ENCODE measurements at places on chromosomes 2 and 18. TPM values are rescaled to one million over a fixed set of nuclear protein-coding genes. Genes with fewer than 3 reads are reported as not detected.

DNA sequence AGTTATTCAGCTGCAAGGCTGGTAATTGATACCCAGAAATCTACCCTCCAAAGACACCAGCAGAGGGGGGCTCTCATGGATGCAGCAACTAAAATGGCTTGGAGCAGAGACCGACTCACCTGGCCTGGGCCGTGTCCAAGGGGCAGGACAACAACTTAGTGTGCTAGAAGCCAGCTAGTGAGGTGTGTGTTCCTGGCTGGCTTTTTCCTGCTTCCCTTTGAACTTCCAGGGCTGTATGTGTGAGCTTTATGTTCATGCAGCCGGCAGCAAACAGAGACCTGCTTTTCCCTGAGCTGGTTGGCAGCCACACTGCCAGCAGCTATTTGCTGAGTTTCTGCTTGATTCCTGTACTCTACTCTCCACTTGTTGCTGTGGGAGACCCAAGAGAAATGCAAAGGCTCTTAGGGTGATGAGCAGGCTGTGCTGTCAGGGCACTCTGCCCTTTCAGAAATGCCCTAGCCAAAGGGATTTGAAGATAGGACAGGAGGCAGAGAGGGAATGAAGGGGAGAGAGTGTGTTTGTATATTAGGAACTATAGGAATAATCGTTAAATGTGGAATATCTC lies 23.7 kb upstream of the GRP start:
- DNase-seq = no peak

GRCh38 chr18:54878159-54878622 lies 49.9 kb downstream of the RAB27B start:
- DNase-seq = no peak

DNA sequence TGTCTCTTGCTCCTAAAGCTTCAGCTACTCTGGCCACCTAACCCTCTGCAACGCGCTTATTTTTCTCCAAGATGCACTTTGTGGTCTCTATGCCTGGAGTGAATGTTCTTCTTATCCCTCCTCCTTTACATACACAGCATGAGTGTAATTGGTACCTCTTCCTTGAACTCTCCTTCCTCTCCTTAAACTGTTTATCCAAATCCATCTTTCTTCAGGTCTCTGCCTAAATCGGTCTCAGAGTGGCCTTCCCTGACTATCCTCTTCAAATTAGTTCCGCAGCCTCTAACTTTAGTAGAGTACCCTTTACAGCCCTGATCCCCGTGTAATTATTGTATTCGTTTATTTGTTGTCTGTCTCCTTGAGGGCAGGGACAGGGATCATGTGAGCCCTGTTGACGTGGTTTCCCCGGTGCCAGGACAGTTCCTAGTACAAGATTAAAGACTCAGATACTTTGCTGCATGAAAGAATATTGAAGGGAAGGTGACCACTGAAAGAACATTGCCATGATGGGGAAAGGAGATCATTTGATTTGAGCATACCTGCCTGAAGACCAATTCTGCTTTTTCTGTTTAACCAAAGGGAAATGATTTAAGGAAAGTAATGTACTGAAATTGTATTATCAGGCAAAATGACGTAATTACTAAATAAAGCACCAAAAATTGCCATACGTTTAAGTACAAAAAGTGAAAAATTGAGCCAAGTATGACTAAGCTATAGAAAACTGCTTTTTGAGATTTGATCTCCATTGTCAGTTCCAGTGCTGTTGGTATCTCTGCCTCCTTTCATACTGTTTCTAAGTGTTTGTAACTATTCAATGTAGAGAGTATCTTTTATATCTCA lies 1.2 kb downstream of the CNOT9 start:
- DNase-seq = no peak

DNA sequence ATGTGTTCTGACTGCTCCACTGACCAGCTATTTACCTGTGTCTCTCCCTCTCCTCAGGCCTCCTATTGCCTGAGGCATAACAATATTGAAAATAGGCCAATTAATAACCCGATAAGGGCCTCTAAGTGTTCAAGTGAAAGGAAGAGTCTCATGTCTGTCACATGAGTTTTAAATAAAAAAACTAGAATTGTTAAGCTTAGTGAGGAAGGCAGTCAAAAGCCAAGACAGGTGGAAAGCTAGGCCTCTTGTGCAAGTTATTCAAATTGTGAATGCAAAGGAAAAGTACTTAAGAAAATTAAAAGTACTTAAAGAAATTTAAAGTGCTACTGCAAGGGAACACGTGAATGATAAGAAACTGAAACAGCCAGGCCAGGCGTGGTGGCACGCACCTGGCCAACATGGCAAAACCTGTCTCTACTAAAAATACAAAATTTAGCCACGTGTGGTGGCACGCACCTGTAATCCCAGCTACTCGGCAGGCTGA lies 44.9 kb upstream of the TAF4B start:
- DNase-seq = no peak

- no peak for DNase-seq
These were observed 240.6 kb downstream of the SOX11 start for GRCh38 chr2:5932556-5933469.

ARHGAP28 gene
- total RNA-seq = 26.4 TPM

RESP18 gene
- not detected for total RNA-seq

MPHOSPH10 gene
- total RNA-seq = 21.6 TPM

DNA sequence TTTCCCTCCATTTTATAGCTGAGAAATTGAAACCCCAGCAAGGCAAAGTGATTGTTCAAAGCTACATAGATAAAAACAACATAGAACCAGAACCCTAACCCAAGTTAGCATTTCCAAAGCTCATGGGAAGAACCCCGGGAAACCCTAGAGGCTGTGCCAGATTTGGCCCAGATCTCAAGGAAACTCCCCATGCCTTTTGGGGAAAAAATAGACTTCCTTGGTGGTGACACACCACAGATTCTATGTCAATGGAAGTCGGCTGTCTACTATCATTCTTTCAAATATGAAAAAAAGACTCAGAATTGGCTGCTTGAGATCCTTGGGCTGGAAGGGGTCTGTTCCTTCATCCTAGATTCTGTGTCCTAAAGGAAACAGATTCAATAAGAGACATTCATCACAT lies 8.4 kb downstream of the COL6A3 start:
- no peak for DNase-seq

DNA sequence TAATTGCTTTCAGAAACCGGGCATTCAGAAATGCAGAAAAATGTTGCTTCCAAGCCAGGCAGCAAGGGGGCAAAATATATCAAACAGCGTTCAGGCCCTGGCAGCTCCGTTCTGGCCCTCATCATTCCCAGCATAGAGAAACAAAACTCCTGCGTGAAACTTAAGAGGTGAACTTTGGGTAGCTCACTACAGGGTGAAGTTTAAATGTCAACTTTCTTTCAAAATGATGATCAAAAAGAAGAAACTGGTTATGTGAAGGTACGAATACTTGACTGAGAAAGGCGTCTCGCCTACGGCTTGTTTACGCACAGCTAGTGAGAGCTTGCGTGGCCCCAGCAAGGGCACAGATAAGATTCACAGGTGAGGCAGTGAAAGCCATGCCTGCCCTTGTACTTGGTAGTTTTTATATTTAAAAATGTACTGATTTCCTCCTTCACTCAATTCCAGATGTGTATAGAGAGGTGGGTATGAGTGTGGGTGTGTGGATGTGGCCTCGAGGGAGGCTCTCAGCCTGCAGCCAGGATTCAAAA lies 127.5 kb downstream of the NFATC1 start:
- DNase-seq = no peak

CYS1 gene
- 1.1 TPM for total RNA-seq

DNA sequence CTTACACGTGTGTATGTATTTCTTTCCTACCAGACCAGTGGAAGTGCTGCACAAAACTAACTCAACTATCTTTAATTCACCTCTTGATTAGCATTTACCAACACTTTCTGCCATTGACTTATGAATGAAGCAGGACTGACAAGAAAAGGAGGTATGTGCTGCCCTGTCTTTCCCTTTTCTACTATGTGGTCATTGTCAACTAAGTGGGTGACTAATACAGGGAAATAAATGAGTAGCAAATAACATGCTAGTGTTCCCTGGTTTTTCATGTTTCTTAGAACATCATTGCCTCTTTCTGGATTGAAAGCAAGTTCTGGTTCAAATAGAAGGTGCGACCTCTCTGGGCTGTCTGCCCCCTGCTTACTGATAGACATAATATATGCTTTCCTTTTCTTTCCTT lies 58.0 kb downstream of the LINC00305 start:
- no peak for DNase-seq

DNA sequence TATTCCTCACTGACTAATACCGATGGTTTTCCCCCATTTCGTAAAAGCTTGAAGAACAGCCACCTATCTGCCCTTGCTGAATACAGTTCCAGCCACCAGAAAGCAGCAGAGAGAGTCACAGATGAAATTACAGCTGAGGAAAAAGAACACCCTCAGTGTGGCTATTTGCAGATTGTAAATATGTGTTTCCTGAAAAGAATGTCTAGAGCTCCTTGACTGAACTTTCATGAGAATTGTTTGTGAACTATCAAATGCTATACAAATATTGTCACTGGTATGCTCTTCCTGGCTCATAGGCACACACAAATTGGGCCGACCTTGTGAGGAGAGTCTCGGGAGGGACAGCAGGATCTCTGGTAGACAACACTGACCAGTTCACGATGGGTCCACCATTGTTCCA lies 58.1 kb upstream of the TTC39C start:
- DNase-seq = no peak

GRCh38 chr2:159880729-159881128 lies 82.7 kb upstream of the CD302 start:
- no peak for DNase-seq

- no peak for DNase-seq
These were observed 674.3 kb downstream of the STK39 start for GRCh38 chr2:167572883-167573619.

GRCh38 chr2:64836566-64836965 lies 152.6 kb upstream of the SLC1A4 start:
- DNase-seq = no peak

DNA sequence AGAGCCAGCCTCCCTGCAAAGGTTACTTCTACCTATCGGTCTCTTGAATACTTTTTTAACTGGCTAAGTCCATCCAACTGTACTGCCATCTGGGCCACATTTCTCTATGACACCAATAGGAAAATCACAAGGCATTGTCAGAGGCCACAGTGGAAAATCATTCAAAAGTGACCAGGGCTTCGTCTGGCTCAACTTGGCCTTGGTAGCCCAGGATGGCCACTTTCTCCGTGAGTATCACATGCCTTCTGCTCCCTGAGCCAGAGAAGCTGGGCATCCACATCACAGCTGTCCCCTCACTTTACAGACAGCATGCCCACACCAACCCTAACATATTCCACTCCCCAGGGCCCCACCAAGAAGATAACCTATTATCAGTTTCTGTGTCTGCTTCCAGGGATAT lies 5.8 kb downstream of the CIB4 start:
- no peak for DNase-seq

HEATR5B gene
- 1.6 TPM for total RNA-seq

- DNase-seq = no peak
These were observed 10.6 kb upstream of the POMC start for GRCh38 chr2:25178976-25179375.

Measured in H4 (cell line).